GM20000 (cell line): ENCODE measurements at places on chromosomes 1 and 21.
A peak's percentile ranks its signal among the peaks of the same experiment; 100 is the strongest.

DNA sequence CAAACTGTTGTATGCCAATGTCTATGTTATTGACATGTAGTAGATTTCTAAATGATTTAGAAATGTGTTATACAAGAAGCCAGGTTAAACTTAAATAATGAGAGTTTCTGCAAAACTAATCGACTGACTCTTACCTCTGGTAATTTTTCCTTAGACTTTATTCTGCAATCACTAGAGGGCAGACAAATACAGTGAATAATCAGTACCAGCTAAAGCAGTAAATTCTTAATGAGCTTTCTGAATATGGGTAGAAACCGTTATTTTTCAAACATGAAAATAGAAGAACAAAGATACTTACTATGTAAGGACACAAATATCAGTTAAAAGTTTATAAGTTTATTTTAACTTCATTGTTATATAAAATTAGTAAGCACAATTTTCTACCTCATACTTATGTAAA, 97.9 kb upstream of the RGS1 start:
- peak; percentile 45 for DNase-seq

DNA sequence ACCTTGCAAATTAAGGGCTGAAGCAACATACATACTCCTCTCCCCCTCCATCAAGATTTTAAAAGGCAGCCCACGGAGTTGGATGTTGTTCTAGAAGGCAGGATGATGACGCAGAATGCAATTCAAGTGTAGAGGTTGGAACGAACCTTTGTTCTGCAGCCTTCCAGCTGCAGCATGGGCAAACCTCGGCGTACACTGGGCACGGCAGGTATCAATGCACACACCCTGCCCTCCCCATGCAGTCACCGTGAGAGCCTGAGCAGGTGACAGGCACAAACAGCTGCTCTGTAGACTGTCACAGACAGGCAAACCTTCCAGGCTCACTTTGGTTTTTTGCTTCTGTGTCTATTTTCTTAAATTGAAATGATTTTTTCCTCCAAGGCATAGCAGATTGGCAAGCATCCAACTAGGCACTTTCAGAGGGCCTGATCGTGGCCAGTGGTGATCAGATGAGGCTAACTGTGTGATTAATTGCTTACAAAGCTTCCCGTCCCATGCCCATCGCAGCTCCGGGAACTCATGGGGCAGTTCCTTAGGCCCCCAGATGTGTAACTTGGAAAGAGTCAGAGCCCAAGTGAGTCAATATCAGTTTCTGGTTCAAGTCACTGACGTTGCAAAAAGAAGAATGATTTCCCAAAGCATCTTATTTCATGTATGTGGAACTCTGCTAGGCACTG, 82.3 kb downstream of the ITPKB start:
- no peak for DNase-seq

DNA sequence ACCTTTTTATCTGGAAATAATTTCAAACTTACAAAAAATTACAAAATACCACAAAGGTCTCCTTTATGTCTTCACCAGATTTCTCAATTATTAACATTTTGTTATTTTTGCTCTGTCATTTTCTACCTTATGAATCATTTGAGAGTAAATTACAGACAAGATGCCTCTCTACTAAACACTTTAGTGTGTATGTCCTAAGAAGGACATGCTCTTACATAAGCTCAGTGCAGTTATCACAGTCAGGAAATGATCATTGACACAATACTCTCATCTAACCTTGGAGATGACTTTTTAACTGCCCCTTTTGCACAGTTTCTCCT, 378.9 kb upstream of the RUNX1 start:
- no peak for DNase-seq

DNA sequence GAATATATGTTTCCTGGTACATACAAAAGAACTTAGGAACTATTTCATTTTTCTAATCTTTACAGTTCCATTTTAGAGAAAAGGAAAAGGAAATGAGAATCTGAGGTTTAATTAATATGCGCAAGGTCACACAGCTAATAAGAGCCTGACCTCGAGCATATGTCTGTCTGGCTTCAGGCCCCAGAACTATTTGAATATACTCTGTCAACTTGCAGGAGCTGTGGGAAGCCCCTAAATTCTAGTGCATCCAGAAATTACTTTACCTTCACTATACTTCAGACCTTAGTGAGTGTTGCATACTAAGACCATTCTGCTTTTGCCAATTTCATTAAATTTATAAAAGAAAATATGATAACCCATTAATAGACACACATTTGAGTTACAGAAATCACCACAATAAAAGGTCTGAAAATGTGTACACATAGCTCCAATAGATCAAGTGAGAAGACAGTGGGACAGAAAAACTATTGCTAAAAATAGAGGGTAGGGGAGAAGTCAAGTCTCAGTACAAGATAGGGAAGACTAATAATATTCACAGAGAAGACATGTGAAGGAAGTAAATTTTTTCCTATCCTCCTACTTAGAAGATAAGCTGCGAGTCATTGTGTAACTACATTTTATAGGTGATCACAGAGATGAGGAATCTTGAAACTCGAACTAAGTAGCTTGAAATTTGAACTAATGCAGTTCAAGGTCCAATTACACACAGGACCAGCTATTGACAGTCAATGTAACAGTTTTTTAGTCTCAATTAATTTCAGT, 3.8 kb downstream of the RGS13 start:
- peak; percentile 16 for DNase-seq

DNA sequence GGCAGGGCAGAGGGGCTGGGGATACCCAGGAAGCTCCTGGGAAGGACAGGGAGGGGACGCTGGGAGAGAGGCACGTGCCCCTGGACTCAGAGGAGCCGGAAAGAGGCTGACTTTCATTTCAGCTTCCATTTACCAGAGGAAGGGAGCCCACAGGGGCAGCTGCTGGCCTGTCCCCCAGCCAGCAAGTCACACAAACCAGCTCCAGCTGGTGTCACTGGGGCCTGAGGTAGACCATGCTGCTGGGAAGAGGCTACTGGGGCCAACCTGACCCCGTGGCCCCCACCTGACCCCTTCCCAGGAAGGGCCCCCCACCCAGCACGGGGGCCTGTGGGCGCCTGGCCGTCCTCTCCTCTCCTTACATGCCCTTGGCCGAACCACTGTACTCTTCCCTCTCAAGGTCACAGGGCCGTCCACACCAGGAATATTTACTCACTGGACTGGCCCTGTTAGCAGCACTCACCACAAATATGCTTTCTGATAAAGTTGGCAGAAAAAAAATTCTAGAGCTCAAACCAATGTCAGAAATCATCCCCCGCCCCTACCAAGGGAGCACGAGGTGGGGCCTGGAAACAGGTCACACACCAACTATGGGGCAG, 110.5 kb downstream of the CASZ1 start:
- DNase-seq: no peak

GRCh38 chr21:21268885-21269284, 270.7 kb downstream of the NCAM2 start:
- no peak for DNase-seq

- no peak for DNase-seq
These were observed 30.7 kb downstream of the EVI5 start for GRCh38 chr1:92754000-92754718.

DNA sequence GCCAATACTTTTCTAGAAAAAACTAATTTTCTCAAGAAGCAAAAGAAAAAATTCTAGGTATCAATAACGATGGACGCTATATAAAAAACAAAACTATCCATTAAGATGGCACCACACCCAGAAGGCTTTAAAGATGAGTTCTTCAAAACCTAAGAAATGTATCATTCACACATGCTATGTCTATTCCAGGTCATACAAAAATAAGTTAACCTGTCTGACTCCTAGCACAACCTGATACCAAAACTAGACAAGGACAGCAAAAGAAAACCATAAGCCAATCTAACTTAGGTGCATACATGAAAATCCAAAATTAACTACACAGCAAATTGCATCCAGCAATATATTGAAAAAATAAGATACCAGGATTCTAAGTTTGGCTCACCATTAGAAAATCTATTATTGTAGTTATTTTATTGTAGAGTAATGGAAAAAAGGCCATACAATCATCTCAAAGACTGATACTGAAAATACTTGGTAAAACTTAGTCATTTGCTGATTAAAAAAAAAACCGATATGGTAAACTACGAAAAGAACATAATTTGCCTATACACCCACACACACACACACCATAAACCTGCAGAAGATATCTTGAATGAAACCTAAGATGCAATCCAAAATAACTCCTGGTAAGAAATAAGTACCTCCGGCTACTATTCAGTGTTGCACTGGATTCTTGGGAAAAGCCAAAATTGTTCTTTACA, 55.0 kb downstream of the TRAF5 start:
- peak; percentile 23 for DNase-seq
